ENCODE measurements at places on chromosomes 12 and 14.

DNA sequence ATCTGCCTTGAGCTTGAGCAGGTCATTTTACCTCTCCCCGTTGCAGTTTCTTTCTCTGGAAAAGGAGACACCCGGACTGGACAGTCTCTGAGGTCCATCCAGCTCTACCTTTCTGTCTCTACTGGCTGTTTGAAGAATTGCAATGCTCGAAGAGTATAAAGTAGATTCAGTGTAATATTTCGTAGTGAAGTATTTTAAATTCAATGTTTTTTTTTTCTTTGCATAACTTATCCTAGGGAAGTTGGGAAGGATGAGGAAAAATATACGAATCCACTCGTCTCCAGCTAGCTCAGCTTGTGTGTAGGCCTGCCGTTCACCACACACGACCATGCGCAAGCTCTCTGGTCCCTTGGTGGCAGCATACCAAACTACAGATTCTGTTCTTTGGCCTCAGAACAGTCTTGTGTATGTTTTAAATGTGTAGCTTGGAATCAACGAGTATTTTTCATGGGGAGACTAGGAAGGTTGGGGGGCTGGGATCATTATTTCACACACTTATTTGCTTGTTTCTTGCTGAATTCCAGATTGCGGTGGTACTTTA, 307.9 kb downstream of the CACNA1C start:
- DNase-seq, result peak; percentile 33

DNA sequence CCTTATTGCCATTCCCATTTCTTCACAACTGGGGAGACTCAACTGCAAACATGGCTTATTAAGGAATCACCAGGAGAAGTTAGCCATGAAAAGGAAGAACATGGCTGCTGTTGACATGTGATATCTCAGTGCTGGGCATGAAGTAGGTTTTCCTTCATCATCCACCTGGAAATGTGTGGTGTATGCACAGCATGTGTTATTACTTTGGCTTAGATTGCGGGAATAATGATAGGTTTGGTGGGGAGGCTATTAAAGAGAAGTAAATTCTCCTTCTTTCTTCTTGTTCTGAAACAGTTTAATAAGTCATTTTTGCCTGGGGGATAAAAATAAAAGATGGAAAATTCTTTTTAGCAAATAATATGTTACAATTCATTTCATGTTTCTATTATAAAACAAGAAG, 23.7 kb upstream of the CLEC14A start:
- no peak for DNase-seq

GRCh38 chr12:99059824-99060511, 414.9 kb downstream of the APAF1 start:
- DNase-seq, result peak; percentile 97

DNA sequence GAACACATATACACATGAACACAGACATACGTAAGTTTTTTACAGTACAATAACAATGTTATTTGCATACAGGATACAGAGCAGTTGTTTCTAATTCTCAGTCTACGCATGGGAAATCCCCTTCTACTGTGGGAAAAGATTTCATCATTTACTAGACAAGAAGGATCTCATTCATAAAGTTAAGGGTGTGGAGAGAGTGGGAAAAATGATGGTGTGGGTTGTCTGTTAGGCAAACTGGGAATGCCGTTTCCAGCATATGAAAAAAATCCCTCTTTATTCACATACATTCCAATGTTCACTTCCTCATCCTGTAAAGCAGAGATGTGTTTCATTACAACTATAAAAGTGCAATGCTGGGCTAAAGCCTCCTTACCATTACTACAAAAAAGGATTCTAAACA, 120.9 kb downstream of the SINHCAF start:
- DNase-seq, result no peak

Data from islet precursor cell (in vitro differentiated cells).